ENCODE measurements at places on chromosomes 13 and 19. TPM values are rescaled to one million over a fixed set of nuclear protein-coding genes. Genes with fewer than 3 reads are reported as not detected.

Gene ZFR2
- 0.36 TPM for total RNA-seq

Gene HCST
- total RNA-seq = 0.19 TPM

Gene ADGRE1
- total RNA-seq = 4.7 TPM

Gene TGDS
- 8.4 TPM for total RNA-seq

Gene ZNF440
- total RNA-seq = 0.02 TPM

Gene GJA3
- total RNA-seq = 1.3 TPM

Gene FAM83E
- total RNA-seq = 0.18 TPM

Gene APC2
- 1.6 TPM for total RNA-seq

Gene ATP4A
- total RNA-seq = 0.02 TPM

Gene ICAM5
- total RNA-seq = 0.93 TPM

Gene TSC22D1
- total RNA-seq = 60.6 TPM

Gene SLC25A41
- 0.14 TPM for total RNA-seq

Gene PSG3
- total RNA-seq = 0.07 TPM

Gene ZNF729
- total RNA-seq = not detected

Gene PRX
- total RNA-seq = 1.3 TPM

Gene ZNF709
- not detected for total RNA-seq

Gene C19orf81
- total RNA-seq = 7.6 TPM

Gene ZNF8
- total RNA-seq = 1.5 TPM

Gene APLP1
- 102 TPM for total RNA-seq

Gene ZNF284
- total RNA-seq = 0.26 TPM

Gene PPP1R13L
- 52.2 TPM for total RNA-seq

Gene IRGC
- not detected for total RNA-seq

Gene LRP3
- 52.9 TPM for total RNA-seq

Gene PROSER1
- 12.6 TPM for total RNA-seq

Gene ZNF730
- not detected for total RNA-seq

Gene DENND1C
- total RNA-seq = 0.17 TPM

Gene KLK1
- not detected for total RNA-seq

Gene ADM5
- 5.7 TPM for total RNA-seq

Gene OBI1
- total RNA-seq = 8.9 TPM

Gene ADGRE2
- 0.43 TPM for total RNA-seq

Gene CCDC122
- total RNA-seq = 3.8 TPM

Gene C1QTNF9
- total RNA-seq = not detected

Gene CGB7
- 0.52 TPM for total RNA-seq

Gene SIGLECL1
- total RNA-seq = not detected

Gene PABPC3
- total RNA-seq = 0.14 TPM

Gene GJB6
- total RNA-seq = not detected

Gene URAD
- not detected for total RNA-seq

Gene RPL28
- 2,690 TPM for total RNA-seq

Gene TMC4
- 0.94 TPM for total RNA-seq

Gene IQCN
- total RNA-seq = 1.1 TPM

Gene TEX26
- not detected for total RNA-seq

All from A549 treated with dexamethasone at 1 μM for 4 hours (cell line).